ENCODE measurements at places on chromosomes 2 and 18. TPM values are rescaled to one million over a fixed set of nuclear protein-coding genes. Genes with fewer than 3 reads are reported as not detected.

The GALR1 gene
- not detected for total RNA-seq

The NPAS2 gene
- total RNA-seq, result 63.1 TPM

The TMEM247 gene
- not detected for total RNA-seq

GRCh38 chr2:130847776-130848525 is 11.2 kb downstream of the ARHGEF4 start:
- DNase-seq, result no peak

DNA sequence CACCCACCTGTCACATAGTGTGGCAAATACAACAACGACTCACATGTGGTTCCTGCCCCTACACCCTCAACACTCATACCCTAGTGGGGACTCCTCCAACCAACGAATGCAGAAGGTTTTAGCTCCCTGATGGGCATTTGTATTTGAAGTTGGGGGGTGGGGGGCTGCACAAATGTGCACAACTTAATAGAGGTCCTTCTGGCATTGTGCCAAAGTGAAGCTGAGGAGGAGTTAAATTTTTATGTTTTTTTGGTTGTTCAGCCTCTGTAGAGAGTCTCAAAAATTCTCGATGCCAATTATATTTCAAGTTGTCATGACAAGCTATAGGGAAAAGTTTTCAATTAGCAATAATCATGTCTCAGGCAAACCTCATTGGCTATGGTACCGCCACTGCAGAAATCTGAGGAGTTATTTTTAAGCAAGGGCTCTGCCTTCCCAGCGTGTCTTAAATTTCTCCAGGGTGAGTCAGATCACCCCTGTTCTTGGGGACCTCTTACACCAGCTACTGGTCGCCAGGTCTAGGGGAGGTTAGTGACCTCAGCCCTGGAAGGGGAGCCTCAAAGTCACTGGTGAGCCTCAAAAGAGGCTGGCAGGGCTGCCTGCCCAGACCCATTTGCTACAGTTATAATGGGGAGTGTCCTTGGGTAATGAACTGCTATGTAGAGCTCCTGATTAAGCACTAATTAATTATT is 102.7 kb upstream of the TAF1B start:
- no peak for DNase-seq

DNA sequence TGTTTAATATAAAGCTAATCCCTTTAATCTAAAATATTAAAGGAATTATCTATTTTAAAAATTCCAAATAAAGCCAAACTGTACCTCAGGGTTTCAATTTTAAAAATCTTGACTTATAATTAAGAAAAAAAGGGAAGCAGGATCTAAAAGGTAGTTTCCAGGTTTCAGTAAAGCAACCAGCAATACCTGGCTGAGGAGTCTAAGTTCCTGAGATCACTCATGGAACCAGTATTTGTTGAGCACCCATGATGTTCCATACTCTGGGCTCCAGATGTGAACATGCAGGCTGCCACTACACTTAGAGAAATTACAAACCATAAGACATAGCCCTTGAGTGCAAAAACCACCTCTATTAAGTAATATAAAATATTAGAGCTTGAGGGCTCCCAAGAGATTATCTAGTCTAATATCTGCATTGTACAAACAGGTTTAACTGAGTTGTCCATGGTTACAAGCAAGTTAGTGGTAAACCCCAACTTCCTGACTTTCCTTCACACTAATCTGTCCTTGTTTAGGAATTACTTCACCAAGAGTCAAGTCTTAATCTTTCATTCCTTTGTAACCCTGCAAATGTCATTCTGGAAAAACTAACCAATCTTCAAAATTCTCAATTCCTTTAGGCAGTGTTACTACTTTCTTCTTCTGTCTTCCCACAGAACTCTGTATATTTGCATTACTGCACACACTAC is 49.2 kb downstream of the CLASP1 start:
- DNase-seq, result no peak
